ENCODE measurements at places on chromosomes 1 and 21.

DNA sequence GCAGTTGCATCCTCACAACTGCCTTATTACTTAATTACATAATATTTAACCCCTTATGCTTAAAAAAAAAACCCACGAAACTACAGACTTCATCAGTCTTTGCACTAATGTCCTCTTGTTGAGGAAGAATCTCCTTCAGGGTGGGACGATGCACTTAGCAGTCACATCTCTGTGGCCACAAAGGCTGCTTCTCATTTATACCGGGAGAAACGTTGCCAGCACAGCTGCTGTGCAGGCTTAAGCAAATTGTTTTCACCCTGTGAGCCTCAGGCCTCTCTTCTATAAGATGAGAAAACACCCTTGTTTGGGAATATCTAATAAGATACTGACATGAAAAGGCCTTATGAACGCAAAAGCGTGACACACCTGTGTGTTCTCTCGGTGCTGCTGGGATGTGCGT, 2.9 kb upstream of the OBSCN start:
- DNase-seq: no peak

- no peak for DNase-seq
These were observed 24.7 kb upstream of the PEF1 start for GRCh38 chr1:31669433-31669785.

DNA sequence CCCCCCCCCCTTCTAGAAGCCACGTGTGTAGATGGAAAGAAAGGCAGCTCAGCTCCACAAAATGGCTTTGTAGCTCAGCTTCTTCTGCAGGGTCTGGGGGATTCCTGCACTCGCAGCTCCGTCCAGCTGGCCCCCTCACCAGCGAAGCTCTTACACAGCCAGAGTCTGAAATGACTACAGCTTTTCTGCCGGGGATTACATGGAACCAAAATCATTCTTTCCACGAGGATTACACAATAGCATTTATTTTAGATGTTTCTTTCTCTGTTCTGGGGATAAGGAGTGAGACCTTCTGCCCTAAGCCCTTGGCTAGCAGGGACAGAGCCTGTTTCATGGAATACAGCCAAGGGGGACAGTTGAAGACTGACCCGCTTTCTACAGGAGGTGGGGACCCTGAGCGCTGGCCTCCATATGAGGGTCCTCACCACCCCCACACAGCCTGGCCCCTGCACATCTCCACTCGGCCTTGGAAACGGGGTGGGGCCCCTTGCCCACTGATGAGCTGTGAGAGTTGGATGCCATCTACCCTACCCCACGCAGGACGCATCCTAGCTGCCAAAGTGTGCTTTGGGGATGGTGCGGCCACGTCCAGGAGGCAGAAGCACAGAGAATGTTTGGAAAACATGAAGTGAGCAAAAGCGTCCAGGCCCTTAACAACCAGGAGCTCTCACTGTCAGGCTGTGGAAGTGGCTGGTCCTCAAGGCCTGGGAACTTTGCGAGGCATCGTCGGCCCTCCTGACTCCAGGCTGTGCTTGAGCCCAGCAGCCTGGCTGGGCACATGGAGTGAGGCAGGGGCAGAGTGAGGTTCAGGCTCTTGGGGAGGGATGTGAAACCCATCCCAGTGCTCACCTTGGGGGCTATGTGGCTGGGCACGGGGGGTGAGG, 14.5 kb downstream of the ACTRT2 start:
- DNase-seq: no peak

DNA sequence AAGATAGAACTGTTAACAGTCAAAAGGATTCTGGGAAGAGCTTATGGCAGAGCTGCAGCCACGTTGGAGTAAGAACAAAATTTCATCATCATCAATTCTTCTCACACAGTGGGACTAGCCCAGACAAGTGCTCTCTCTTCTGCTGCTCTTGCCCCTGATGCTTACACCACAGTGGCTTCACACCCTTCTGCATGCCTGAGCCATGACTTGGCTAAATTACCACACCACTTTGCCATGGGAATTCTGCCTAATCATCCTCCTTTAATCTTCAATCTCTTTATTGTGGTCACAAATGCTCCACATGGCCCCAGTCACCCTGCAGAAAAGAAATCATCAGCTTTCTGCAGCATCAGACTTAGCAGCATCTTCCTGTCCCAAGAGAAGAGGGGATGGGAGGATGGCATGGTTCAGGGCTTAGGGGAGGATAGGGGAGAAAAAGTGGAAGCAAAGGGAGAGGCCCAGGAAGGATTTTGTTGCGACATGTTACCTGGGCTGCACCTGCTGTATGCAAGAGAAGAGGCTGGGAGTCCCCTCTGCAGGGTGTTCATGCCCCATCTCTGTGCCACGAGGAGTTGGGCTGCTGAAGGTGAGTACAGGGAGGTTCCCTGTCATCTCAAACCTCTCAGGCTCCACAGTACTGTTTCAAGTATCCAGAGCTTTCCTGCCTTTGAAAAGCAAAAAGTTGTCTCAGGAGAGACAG, 9.0 kb upstream of the RPTN start:
- no peak for DNase-seq

GRCh38 chr1:101344745-101345144, 107.9 kb downstream of the S1PR1 start:
- DNase-seq: no peak

DNA sequence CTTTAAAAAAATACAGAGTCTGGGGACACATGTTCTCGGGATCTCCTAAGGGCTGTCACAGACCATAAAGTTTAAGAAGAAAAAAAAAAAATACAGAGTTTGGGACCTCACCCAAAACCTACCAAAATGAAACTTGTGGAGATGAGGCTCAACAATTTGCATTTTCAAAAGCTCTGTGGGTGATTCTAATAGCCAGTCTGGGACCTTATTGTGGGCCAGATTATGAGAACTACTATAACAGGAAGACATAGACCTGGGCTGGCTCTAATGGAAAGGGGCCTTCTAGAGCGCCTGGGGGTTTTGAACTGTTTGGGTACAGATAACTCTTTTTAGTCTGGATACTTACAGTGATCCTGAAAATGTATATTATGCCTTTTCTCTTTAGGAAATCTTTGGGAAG, 69.1 kb downstream of the LAMC1 start:
- DNase-seq: no peak

- DNase-seq: no peak
These were observed 479 bp upstream of the SNX7 start for GRCh38 chr1:98660940-98661543.

- no peak for DNase-seq
These were observed 32.2 kb downstream of the C8B start for GRCh38 chr1:56933606-56934005.

- no peak for DNase-seq
These were observed 145.5 kb upstream of the FGGY start for GRCh38 chr1:59151387-59151761.

- no peak for DNase-seq
These were observed 26.5 kb upstream of the ITLN1 start for GRCh38 chr1:160911441-160911840.

- no peak for DNase-seq
These were observed 498.2 kb upstream of the C1orf87 start for GRCh38 chr1:60571811-60572210.

DNA sequence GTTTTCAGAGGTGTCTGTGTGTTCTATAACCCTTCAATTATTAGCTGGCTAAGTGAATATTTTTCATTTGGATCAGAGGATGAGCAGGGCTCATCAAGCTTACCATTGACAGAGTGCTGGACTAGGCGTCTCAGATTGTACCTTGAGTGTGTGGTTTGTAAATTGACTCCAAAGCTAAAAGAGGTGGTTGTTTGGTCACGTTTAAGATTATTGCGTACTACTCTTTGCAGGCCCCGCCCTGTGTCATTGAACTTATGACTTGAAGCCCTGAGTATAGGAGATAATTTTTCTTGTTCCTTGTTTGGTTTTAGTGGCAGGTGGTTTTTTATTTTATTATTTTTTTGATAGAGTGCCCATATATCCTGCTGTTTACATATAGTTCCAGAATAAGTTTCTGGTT, 17.7 kb downstream of the MRPS6 start:
- DNase-seq: no peak

- no peak for DNase-seq
These were observed 2.7 kb upstream of the RAB29 start for GRCh38 chr1:205777994-205778393.

Data from substantia nigra (tissue), 51 donors.